ENCODE measurements at places on chromosomes 4 and X.

GRCh38 chr4:110877778-110878370 lies 255.0 kb upstream of the PITX2 start:
- DNase-seq: no peak

GRCh38 chrX:77937291-77937690 lies 26.8 kb downstream of the ATP7A start:
- DNase-seq: no peak

- DNase-seq: no peak
Observed at GRCh38 chr4:77127837-77128621, 29.0 kb upstream of the CCNG2 start.

DNA sequence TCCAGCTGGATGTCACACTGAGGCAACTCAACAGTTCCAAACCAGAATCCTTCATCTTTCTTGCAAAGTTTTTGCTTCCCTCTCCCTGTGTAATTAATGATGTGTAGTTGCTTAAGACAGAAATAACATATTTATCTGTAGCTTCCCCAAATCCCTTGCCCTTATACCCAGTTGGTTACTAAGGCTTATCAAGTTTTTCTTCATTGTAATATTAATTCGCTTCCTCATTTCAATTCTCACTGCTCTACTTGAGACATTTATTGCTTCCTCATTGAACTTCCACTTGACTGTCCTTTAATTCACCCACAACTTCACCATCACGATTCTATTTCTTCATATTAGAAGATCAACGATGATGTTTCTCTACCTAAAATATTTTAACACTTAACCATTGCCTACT lies 386.6 kb upstream of the CPEB2 start:
- no peak for DNase-seq

- DNase-seq: no peak
Observed at GRCh38 chr4:79273915-79274314, 51.9 kb downstream of the NAA11 start.

DNA sequence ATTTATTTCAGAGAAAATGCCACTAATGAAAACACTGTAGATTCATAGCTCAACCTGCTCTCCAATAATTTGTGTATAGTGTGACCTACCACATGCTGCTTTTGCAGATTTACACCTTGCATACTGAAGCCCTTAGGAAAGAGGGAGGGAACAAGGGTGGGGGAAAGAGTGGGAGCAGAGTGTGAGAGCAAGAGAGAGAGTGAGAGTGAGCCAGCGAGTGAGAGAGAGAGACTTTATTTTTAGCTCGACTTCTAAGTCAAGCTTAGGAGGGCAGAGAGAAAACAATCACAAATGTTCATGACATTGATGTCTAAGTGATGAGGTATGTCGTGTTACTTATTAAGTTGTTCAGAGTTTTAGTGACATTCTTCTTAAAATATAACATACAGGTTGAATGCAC lies 112.5 kb upstream of the HAND2 start:
- no peak for DNase-seq

GRCh38 chr4:126242679-126243390 lies 928.1 kb downstream of the FAT4 start:
- no peak for DNase-seq

DNA sequence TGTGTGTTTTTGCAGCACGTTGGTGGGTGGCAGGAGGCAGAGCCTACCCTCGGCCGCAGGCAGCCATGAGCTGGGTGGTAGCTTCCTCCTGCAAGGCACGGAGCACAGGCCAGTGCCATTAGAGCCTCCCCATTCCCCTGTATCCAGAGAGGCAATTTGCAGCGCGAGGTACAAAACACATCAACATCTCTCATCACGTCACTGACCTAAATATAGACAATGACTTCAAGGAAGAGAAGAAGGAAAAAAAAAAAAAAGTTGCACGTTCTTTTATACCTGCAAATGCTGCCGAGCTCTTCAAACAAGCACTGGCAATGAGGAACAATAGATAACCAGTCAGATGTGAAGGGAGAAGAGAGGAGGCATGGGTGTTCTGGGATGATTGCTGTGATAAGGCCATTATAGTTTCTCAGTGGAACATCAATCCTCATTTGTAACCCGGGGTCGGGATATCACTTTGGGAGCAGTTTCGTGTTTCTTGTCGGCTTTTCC lies 159.9 kb downstream of the MGST2 start:
- DNase-seq: no peak
